ENCODE measurements at places on chromosomes 4 and X.
A peak's percentile ranks its signal among the peaks of the same experiment; 100 is the strongest.

- no peak for DNase-seq
These were observed 951.5 kb upstream of the SLIT2 start for GRCh38 chr4:19300213-19300612.

DNA sequence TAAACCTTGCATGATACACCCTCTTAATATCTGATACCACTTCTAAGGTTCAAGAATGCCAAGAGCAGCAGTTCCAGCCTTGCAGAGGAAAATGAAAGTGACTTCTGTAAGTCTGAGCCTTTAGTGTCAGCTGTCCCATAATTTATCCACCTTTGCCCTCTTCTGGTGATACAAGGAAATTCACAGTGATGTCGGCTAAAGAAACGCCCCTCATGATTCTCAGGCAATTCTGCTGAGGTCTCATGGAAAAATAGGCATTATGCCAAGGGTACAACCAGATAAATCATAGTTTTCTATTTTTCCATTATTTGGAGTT, 172.2 kb upstream of the CXCL13 start:
- DNase-seq = peak; percentile 41

- no peak for DNase-seq
These were observed 4.7 kb downstream of the HS3ST1 start for GRCh38 chr4:11424000-11424399.

DNA sequence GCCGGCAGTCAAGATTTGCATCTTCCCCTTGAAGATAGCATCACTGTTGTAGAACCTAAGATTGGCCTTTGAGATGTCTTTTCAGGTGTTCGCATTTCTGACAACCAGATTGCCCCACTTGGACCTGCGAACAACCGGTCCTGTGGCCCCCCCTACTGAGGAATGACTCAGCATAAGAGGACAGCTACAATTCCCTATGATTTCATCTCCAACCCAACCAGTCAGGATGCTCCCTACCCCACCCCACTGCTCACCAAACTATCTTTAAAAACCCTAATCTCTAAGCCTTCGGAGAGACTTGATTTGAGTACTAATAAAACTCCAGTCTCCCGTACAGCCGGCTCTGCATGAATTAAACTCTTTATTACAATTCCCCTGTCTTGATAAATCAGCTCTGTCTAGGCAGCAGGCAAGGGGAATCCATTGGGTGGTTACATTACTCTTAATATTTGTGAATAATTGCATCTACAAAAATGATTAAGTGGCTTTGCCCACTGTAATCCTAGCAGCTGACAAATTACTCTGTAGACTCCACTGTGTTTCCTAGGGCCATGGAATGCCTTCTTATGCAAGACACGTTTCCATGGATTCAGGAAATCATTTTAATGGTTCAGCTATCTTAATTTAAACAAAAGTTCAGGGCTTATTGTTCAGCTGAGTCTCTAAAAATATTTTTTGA, 95.4 kb downstream of the GPR143 start:
- DNase-seq = no peak

DNA sequence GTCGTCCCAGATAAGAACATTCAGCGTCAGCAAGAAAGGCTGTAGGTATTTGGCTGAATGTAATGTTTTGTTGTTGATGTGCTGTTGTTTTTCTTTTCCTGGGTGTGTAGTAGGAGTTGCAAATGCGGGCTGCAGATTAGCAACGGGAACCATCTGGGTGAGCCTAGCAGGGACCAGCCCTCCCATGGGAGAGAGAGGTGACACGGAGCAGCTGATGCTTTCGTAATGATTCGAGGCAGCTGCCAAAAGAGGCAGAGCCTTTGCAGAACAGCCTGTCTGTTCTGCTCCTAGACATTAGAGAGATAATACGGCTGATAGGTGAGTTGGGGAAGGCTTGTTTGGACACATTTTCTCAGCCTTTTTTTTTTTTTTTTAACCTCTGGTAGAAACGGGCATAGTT, 25.3 kb downstream of the ARSF start:
- DNase-seq = no peak

GRCh38 chr4:190014771-190015537, 12.1 kb downstream of the FRG2 start:
- no peak for DNase-seq

- DNase-seq = no peak
These were observed 51.4 kb downstream of the ATOH1 start for GRCh38 chr4:93879919-93880318.

DNA sequence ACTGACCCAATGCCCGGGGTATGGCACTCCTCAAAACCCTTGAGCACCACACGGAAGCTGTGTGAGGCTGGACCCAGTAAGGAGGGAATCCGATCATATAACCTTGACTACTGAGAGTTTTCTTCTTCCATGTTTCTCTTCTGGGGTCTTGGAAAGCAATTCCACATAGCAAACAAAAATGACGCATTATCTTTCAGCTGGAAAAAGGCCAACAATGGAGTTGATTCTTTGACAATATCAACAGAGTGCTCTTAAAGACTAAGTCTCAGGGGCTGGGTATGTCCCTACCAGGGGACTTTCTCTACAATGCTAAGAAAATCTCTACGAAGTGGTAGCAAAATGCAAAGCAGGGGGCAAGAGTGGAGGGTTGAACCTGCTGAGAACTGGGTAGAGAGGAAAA, 188.6 kb downstream of the NSUN7 start:
- no peak for DNase-seq

DNA sequence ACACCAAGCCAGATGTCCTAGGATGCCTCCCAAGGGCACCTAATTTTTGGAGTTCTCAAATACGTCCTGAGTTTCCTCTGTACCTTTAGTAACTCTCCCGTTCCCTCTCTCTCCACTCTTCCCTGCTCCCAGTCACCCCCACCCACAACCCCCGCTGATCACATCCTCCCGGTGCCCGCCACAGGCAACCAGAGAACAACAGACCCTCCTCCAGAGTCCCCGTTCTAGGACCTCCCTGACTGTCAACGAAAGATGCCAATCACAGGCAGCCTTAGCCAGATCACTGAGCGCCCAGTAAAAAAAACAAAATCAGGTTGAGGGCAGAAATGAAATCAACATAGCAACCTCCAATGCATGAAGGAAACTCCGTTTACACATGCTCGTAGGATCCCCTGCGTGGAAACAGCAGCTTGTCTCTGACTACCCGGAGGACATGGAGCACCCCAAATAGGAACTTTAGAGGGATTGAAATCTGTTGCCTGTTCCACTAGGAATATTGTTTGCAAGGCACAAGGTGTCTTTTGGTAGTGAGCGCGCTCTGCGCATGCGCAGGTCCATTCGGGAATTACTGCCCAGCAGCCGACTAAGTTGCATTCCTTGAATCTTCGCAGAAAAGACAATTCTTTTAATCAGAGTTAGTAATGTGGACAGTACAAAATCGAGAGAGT, at the start of gene GABRB1:
TSS of gene GABRB1 (plus strand) at position 557 of the 668 bp plus-strand sequence.
- DNase-seq = peak; percentile 21

Data from NCI-H774 (cell line).